ENCODE measurements at places on chromosomes 7 and 10.
A peak's percentile ranks its signal among the peaks of the same experiment; 100 is the strongest.

DNA sequence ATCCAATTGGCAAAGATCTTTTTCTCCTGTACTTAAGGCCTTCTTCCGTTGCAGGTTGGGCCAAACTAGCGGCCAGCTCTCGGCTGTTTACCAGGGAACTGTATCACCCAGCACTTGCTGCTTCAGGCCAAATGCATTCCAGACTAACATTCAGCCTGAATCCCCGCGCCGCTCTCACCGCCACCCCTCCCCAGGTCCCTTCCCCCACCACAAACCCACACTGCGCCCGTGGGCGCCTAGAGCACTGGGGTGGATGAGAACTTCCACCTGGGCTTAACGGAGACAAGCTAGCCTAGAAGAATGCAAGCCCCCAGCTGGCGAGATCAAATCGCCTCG, 676 bp downstream of the TCAF1 start:
- DNase-seq: peak; percentile 49

DNA sequence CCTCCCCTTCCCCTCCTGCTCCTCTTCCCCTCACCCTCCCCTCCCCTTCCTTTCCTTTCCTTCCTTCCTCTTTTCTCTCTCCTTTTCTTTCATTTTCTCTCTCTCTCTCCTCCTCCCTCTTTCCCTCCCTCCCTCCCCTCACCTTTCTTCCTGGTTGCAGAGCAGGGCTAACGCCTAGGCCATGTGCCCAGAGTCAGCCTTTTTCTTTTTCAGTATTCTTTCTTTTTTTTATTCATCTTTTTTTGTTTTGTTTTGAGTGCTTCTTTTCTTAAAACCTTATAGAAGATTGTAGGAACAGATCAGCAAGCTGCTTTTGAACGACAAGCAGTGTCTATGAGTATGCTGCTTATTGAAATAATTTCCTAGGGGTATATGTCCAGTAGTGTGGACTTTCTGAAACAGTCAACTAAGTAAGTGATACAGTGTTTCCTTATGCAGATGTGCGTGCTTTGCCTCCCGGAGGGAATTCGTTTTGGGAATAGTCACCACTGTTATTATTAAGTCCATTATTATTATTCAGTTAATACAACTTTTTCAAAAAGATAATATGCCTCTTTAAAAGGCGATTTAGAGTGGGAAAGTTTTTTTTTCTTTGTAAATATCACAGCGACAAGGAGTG, 219.2 kb downstream of the CAMK1D start:
- DNase-seq: no peak

DNA sequence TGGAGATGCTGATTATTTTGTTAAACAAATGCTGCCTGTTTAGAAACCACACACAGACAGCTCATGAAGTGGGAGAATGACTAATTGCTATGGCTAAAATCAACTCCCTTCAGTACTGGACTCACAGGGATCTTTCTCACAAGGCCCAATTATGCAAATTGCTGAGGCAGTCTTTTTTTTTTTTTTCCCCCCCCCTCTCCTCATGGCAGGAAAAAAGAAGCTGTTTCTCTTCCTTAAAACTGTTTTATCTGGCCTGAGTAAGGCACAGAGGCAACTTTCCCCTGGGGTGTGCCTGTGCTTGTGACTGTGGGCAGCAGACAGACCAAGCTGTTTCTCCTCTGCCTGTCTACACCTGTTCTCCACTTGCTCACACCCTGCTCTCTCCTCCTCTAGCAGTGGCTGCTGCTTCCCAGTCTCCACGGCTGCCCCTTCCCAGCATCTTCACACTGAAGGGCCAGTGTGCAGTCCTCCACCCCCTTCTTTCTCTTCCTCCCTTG, 65.4 kb upstream of the STEAP1B start:
- no peak for DNase-seq

- DNase-seq: no peak
Measured at GRCh38 chr10:10222304-10222841, 795.3 kb upstream of the CELF2 start.

GRCh38 chr10:71187600-71187999, 24.8 kb upstream of the UNC5B start:
- DNase-seq: no peak

GRCh38 chr7:95642173-95642572, 45.9 kb upstream of the PDK4 start:
- DNase-seq: no peak

- no peak for DNase-seq
Measured at GRCh38 chr7:135970682-135971365, 6.3 kb downstream of the MTPN start.

- no peak for DNase-seq
Measured at GRCh38 chr10:18268005-18268404, 127.8 kb downstream of the CACNB2 start.

DNA sequence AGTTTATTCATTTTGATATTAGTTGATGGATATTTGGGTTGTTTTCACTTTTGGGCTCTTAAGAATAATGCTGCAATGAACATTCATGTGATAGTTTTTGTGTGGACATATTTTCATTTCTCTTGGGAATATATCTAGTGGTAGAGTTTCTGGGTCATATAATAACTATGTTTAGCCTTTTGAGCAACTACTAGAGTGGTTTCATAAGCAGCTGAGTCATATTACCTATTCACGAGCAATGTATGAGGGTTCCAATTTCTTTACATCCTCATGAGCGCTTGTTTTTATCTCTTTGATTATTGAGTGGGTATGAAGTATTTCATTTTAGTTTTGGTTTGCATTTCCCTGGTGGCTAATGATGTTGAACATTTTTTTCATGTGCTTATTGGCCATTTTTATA, 182.6 kb downstream of the PON1 start:
- DNase-seq: no peak

GRCh38 chr7:82841828-82842227, 320.9 kb downstream of the PCLO start:
- DNase-seq: no peak

DNA sequence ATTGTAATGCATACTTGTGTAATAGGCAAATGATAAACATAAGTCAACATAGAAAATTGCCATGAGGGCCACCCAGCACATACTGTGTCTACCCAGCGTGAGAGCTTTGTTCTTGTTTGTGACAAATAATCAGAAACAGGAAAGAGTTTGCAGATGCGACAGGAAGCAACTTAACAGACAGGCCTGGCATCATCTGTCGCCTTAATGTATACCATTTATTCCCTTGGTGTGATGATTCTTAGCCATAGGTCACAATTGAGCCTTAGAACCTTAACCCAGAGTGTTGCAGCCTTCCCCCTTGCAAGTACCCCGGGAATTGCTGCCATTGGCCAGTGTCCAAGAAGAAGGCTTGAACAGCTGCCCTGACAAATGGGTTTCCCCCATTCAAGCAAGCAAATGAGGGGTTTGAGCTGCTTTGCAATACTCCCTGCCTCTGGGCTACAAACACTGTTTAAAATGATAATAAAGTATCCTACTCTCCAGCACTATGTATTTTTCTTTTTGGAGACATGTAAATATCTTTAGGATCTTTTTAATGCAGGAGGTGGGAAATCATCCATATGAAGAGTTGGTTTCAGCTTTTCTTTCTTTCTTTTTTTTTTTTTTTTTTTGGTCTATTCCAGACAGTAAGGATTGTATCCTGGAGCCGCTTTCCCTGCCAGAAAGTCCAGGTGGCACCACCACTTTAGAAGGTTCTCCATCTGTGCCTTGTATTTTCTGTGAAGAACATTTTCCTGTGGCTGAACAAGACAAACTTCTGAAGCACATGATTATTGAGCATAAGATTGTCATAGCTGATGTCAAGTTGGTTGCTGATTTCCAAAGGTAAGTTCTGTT, 80.0 kb downstream of the ZNF277 start:
- DNase-seq: no peak

DNA sequence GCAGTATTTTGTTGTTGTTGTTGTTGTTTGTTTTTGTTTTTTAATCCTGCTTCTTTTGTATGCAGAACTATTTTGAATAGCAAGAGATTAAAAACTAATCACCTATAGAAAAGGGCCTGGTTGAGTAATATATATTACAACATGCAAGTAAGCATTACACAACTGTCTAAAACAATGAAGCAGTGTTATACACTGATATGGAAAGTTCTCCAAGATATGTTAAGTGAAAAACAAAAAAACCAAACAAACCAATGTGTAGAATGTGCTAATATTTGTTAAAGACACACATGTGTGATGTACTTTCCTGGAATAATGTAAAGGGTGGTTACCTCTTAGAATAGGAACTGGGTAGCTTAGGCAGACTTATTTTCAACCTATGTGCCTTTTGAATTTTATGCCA, 117.4 kb downstream of the ZNF365 start:
- no peak for DNase-seq

DNA sequence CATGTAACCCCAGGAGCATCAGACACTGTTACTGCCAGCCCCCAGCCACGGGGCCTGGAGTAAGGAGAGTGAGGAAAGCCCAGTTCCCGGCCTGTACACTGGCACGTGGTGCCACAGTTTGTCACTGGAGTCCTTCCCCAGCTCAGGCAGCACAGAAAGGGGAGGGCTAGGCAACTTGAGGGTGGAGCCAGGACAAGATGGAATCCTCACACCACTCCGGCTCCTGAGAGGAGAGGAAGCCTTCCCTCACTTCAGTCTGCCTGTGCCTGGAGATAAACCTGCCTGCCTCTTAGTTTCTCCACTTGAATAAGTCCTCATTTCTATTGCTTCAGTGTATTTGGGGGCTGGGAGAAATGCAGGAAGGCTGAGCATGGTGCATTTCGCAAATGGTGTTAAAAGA, 176.0 kb downstream of the KIAA1217 start:
- no peak for DNase-seq

- no peak for DNase-seq
Measured at GRCh38 chr10:97069576-97070362, 116.0 kb downstream of the SLIT1 start.

DNA sequence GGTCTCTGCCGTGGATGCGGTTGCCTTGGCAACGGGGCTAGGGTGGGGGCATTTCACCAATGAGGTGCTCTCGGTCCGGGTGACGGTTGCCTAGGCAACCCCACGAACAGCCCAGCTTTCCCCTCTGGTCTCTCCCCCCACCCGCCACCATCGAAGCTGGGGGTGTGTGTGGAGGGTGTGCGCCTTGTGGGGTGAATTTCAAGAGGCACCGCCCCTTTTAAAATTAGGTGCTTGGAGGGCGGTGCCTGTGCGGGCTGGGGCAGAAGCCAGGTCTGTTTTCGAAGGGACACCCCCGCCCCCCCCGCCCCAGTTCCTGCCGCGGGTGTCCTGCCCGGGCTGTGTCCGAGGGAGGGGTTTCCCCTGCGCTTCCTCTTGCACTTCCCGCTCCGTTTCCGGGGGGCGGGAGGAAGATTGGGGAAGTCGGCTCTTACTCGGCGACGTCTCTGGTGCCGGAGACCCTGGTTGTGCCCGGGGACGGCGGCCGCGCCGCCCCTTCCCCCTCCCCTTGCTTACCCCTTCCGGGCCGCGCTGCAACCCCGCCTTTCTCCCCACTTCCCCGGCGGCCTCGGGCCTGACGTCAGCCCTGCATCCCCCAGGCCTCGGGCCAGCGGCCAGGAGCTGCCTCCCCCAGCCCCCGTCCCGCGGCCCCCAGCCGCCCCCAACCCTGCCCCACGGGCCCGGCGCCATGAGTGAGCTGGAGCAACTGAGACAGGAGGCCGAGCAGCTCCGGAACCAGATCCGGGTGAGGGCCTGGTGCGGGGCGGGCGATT, 2.2 kb downstream of the GNB2 start:
- DNase-seq: peak; percentile 80

GRCh38 chr10:13891128-13892000, 304.6 kb downstream of the PRPF18 start:
- DNase-seq: no peak

GRCh38 chr7:51011710-51012350, 229.1 kb upstream of the GRB10 start:
- no peak for DNase-seq

DNA sequence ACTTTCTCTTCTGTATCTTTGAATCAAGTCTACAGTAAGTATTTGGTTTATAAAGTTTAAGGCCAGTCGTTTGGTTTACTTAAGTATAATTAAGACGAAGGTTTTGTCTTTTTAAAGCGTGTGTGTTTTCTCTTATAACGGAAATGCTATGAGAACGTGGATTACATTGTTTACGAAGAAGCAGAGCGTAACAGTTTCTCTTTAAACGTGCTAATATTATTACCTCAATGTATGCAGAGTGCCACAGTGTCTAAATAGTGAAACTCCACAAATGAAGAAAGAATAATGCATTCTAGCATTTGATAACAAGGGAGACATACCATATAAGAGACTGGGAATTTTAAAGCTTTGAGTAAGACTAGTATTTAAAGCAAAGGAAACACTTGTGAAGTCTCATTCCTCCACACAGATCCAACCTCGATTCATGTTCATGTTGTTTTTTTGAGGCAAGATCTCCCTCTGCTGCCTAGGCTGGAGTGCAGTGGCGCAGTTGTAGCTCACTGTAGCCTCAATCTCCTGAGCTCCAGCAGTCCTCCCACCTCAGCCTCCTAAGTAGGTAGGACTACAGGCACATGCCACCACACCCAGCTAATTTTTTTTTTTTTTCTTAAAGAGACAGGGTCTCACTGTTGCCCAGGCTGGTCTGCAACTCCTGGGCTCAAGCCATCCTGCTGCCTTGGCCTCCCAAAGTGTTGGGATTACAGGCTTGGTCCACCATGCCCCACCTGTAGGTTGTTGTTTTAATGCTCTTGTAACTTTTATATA, 75.1 kb downstream of the ANKRD61 start:
- peak; percentile 43 for DNase-seq

DNA sequence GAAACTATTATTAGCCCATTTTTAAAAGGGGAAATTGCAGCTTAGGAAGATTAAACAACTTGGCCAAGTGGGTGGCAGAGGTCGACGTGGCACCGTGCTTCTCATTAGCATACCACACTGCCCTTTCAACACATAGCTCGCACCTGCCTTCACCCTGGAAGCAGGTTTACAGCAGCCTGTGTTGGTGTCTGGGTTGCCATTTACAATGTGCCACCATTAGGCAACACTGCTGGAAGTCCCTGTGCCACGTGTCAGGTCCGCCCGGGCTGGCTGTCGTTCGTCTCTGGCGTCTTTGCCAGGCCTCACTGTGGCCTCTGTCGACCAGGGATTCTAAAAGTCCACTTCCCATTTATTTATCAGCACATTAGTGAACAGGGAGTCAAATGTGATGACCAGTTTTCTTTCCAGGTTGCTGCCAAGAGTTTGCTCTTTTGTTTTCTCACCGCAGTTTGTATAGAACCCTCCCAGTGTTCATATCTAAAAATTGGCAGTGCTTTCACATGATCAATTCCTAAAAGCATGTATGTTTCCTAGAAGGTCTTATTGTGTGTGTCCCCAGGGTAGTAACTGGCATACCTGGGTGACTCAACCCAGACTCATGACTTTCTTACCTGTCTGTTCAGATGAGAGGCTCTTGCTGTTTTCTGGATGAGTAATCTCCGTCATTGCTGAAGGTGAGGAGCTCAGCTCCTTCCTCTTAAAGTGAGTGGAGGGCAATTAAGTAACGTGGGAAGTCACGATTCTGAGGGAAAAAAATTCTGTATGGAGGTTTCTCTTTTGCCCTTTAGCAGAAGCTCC, 9.2 kb downstream of the INSIG1 start:
- no peak for DNase-seq

Data from colonic mucosa (tissue), 4 donors.